ENCODE measurements at places on chromosomes 6 and 20. TPM values are rescaled to one million over a fixed set of nuclear protein-coding genes. Genes with fewer than 3 reads are reported as not detected.

- no peak for DNase-seq
- no peaks in the 10 kb centered on the region for H3K36me3 ChIP-seq
- H3K4me1 ChIP-seq = peaks cover 39% of the 10 kb centered on the region
- H3K4me3 ChIP-seq = no peak overlapping the region
- H3K27me3 ChIP-seq = no peaks in the 10 kb centered on the region
Observed at GRCh38 chr6:15876406-15876805, 213.6 kb upstream of the DTNBP1 start.

- no peak overlapping the region for H3K27ac ChIP-seq
- H3K4me3 ChIP-seq = no peak overlapping the region
- no peaks in the 10 kb centered on the region for H3K36me3 ChIP-seq
- no peaks in the 10 kb centered on the region for H3K27me3 ChIP-seq
- no peak for DNase-seq
Observed at GRCh38 chr6:160798625-160799024, 96.6 kb downstream of the PLG start.

SLA2 gene
- 0.14 TPM for polyA plus RNA-seq

DNA sequence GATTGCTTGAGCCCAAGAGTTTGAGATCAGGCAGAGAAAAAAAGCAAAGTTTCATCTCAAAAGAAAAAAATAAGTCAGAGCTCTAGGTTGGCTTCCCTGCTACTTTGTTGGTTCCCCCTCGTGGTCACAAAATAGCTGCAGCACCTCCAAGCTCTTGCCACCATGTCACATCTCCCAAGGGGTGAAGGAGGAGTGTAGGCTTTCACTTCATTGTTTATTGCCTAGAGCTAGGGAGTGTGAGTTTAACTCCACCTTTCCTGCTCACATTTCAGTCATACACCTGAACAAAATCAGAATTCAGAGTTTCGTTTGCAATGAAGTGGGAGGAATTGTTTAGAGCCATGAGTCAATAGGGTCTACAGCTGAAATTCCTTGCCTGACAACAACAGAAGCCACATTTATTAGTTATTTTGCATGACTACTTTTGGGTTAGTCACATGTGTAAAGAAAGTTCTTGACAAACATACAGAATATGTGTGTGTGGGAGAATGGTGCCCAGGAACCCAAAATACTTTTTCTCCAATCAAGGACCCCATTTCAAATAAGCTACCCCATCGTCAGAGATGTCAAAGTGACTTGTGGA lies 56.2 kb upstream of the UFL1 start:
- no peak overlapping the region for H3K4me3 ChIP-seq
- no peaks in the 10 kb centered on the region for H3K4me1 ChIP-seq
- no peak for DNase-seq
- H3K27me3 ChIP-seq = no peaks in the 10 kb centered on the region
- H3K27ac ChIP-seq = no peak overlapping the region
- H3K36me3 ChIP-seq = no peaks in the 10 kb centered on the region

GRCh38 chr20:45918182-45918737 lies 6.3 kb upstream of the PLTP start:
- H3K27me3 ChIP-seq = no peaks in the 10 kb centered on the region
- H3K27ac ChIP-seq = peak overlapping the region; percentile 90
- no peaks in the 10 kb centered on the region for H3K36me3 ChIP-seq
- H3K4me1 ChIP-seq = peaks cover 59% of the 10 kb centered on the region

BPIFA2 gene
- polyA plus RNA-seq = not detected

All from heart left ventricle (tissue), 16 donors.